ENCODE measurements at places on chromosomes 4 and X.

DNA sequence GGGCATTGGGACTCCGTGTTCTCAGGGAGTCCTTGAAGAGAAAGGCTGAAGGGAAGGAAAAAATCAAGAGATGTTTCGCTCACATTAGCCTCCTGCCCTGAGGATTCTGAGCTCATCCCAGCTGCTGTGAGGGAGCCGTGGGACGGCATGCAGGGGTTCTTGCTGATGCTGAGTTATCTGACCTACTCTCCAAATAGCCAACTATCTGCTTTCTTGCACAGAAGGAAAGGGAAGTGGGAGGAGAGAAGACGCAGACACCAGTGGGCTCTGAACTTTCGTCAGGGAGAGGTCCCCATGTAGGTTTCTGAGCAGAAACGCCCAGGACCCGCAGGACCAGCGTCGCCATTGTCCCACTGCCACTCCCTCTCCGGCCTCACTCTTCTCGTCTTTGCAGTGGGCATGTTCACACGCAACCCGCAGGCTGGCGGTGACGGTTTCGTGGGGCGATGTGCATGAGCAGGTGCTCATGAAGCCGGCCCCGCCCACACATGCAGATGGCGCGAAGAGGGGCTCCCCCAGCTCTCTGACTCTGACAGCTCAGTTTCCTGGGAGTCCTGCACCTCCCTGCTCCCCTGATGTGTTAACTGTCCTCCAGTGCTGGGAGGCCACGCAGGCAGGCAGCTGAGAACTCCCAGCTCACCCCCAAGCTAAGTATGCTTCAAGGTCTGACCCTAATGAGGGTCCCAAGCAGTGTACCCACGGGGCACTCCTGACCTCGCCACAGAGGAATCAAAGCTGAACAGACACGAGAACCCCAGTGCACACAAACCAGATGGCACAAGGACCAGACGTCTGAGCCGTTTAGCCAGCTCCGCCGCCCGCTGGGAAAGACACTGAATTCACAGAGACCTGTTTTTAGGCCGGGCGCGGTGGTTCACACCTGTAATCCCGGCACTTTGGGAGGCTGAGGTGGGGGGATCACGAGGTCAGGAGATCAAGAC lies 13.6 kb upstream of the ABLIM2 start:
- no peak for DNase-seq

- DNase-seq = no peak
These were observed 2.3 kb upstream of the UBA1 start for GRCh38 chrX:47191331-47191730.

GRCh38 chr4:65391382-65391781 lies 278.9 kb downstream of the EPHA5 start:
- no peak for DNase-seq

DNA sequence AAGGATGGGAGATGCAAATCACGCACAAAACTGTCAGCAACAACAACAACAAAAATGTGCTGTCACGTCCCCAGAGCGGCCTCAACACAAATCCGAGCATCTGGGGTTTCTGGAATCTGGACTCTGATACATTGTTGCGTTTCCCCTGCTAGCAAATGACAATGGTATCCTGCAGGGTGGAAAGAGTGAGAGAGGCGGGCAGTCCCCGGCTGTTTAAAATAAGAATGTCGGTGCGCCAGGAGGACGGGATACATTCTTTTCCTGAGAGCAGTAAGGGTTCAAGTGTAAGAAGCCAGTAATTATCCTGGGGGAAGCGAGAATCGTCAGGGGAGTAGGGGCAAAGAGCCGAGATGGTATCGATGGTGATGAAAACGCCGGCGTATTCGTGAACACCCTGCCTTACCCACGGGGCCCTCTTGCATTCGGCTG lies 310.2 kb downstream of the ASMT start:
- no peak for DNase-seq

- no peak for DNase-seq
These were observed 40.8 kb upstream of the FAM47B start for GRCh38 chrX:34901761-34902160.

- no peak for DNase-seq
These were observed 64.6 kb upstream of the TRPC5 start for GRCh38 chrX:112147206-112147605.

DNA sequence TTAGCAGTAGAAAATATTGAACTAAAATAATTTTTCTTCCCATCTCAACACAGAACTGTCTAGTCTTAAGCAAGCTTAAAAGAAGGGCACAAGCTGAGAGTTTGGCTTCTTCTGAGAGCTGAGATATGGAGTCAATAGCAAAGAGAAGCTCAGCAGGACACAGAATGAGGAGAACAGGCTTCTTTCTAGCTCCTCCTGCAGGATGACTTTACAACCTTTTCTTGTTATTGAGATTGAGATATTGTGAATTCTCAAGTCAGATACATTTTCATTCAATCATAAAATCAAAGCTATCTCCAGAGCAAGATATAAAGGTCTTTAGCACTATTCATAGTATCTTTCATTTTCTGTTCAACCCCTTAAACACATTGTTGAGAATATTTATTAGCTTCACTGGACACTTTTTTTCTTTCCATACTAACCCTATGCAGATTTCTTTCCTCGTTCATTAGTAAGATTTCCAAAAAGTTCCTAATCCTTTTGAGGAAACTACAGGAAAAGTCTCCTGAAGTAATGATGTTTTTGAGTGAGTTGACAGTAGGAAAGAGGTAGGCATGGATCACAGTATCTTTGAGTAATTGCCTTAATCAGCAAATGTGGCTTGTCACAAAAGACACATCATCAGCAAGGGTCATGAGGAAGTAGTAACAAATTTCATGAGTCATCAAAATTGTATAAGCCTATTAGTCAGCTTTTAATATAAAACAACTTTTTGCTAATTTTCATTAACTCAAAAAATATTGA lies 17.8 kb upstream of the CXCL3 start:
- DNase-seq = no peak

DNA sequence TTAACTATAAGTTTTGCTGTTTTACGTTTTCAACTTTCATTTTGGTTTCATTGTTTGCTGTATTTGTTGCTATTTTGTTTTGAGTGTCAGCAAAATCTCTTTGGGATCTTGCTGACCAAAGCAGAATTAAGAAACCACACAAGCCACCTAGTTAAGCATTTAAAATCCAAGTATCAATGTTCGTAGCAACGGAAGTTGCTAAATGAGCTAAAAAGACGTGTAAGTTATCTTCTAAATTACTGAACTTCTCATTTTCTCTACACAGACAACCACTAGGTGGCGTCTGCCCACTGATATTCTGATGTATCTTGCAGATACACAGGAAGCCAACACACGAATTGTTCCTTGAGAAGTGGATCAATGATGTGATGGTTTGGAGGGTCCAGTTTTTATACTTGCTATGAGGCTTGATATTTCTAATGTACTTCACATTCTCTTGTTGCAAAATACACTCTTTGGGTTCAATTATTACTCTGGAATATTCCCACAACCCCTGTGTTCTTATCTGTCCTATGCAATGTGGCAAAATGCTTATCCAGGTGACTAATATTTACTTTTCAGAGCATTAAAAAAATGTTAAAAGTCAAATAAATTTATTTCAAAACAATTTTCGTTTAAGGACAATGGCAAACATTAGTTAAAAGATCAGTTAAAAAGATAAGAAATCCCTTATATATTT lies 250.5 kb downstream of the TECRL start:
- peak; percentile 10 for DNase-seq

DNA sequence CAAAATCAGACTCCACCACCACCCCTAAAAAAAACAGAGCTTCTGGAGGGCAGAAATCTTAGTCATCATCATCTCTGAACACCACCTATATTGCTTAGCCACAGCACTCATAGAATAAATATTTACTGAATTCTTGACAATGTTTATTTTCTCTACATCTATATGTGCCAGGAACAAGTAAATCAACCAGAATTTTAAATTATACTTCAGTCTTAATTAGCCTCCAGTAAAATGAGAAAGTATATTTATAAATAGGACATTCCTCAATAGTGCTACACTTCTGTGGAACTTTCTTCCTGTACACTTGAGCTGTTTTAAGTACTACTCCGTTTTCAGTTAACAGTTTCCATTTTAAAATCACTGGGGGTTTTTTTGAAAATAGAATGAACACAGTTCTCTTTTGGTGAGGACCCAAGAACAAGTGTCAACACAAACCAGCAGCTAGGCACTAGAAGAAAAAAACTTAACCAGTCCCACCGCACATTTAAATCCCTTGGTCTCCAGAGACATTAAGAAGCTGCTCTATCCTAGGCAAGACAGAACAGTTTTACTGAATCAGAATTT lies 25.5 kb downstream of the SMIM14 start:
- DNase-seq = no peak

GRCh38 chrX:23557070-23557469 lies 110.2 kb upstream of the PRDX4 start:
- no peak for DNase-seq

- DNase-seq = no peak
These were observed 73.2 kb downstream of the PAK3 start for GRCh38 chrX:111169141-111169540.

DNA sequence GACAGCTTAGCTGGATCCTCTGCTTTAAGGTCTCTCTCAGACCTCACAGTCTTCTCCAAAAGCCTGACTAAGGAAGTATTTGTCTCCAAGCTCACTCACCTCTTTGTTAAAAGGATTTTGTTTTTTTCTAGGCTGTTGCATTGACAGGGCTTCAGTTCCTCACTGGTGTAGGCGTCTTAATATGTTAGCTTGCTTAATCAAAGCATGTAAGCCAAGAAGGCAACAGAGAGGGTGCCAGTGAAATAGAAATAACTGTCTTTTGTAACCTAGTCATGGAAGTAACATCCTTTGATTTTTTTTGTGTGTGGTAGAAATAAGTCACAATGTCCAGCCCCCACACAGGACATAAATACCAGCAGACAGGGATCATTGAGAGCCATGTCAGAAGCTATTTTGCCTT lies 58.8 kb downstream of the FIP1L1 start:
- DNase-seq = no peak

GRCh38 chr4:55127521-55127920 lies 2.1 kb upstream of the KDR start:
- no peak for DNase-seq

DNA sequence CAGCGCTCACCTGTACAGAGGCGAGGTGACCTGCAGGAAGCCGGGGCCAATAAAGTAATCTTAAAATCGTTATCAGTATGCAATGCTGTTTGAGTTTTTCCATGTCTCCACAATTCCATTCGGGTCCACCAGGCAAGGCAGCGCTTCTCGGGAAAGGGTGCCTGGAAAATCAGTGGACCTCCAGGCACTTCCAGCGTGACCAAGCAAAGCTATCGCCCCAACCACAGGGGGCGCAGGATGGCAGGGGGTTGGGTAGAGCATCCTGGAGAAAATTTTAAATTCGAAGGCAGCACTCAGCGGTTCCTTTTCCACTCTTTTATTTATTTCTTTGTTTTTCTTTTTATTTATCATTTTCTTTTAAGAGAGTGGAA lies 5.4 kb upstream of the SOX3 start:
- no peak for DNase-seq

- no peak for DNase-seq
These were observed 26.4 kb downstream of the ENPP6 start for GRCh38 chr4:184191267-184191666.

GRCh38 chrX:9443327-9443726 lies 21.5 kb upstream of the TBL1X start:
- DNase-seq = no peak
